ENCODE measurements at places on chromosomes 5 and 9.

GRCh38 chr9:86308687-86309086 lies 26.3 kb upstream of the ISCA1 start:
- no peak for DNase-seq

GRCh38 chr9:37412431-37413151 lies 9.9 kb upstream of the GRHPR start:
- DNase-seq: no peak

DNA sequence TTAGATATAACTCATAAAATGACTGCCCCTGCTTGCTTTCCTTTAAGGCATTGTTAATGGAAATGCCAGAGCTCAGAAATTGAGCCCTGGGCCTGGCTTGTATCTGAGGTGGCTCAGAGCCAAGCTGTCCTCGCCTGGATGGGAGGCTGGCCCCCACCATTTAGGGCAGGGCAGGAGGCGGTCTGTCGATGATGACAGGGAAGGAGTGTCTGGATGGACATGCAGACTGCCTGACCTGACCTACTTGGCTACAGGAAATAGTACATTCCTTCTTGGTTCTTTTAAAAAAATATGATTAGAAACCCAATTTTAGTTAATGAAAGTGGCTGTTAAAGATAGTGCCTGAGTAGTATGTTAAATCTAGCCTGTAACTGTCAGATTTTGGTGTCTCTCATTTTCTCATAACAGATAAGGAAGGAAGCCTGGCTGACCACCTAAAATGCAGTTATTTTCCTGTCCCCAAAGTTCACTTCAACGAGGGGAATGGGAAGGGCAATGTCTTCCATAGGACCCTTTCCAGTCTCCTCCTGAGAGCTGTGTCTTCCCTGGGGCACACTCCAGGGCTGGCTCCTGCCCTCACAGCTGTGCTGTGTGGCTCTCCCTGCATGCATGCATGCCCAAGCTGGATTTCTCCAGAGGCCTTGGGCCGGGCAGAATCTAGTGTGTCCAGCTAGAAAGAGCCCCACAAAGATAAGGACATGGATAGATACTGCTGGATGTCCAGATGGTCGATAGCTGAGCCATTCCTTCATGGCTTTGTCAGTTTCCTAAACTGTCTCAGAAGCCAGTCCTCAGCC lies 42.3 kb downstream of the MACROH2A1 start:
- no peak for DNase-seq

- no peak for DNase-seq
Observed at GRCh38 chr9:746661-747434, 94.6 kb upstream of the DMRT1 start.

DNA sequence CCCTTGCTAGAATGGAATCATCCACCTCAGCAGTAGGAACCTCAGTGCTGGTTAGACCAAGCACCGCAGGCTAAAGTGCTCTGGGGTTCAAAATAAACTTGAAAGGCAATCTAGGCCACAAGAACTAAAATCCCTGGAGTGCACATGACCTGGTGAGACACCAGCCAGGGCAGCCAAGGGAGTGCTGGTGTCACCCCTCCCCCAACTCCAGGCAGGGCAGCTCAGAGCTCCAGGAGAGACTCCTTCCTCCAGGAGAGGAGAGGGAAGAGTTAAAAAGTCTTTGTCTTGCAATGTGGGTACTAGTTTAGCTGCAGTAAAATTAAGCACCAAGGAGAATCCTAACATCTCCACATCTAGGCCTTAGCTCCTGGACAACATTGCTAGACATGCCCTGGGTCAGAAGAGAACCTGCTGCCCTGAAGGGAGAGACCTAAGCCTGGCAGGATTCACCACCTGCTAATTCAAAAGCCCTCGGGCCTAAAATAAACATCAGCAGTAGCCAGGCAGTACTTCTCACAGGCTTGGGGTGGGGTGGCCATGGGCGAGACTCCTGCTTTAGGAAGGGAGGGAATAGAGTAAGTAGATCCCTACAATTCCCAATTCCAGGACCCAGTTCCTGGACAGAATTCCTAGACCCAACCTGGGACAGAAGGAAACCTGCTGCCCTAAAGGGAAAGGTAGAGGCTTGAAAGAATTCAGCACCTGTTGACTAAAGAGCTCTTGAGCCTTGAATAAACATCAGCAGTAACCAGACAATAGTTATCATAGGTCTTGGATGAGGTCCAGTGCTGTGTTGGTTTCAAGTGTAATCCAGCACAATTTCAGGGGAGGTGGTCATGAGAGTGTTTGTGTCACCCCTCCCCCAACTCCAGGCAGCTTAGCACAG lies 25.8 kb downstream of the UGT3A2 start:
- DNase-seq: no peak

DNA sequence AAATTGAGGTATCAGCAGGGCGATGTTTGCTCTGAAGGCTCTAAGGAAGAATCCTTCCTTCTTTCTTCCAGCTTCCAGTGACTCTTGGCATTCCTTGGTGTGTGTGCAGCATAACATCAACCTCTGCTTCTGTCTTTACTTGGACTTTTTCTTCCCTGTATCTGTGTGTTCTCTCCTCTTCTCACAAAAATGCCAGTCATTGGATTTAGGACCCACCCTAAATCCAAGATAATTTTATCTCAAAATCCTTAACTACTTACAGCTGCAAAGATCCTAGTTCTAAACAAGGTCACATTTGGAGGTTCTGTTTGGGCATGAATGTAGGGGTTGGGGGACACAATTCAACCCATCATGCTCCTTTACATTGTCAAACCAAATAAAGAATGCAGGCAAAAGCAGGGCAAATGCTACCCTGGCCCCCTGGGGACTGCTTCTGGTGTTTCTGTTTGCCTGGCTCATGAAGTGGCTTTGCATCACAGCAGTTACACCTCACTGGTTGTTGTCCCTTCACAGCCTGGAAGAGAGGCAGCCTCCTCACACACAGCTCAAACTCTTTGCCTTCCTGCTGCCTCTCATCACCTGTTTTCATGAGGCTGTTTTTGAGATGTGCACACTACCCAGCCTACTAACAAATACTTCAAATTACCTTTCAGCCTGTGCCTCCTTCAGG lies 64.8 kb upstream of the PLCXD3 start:
- no peak for DNase-seq

DNA sequence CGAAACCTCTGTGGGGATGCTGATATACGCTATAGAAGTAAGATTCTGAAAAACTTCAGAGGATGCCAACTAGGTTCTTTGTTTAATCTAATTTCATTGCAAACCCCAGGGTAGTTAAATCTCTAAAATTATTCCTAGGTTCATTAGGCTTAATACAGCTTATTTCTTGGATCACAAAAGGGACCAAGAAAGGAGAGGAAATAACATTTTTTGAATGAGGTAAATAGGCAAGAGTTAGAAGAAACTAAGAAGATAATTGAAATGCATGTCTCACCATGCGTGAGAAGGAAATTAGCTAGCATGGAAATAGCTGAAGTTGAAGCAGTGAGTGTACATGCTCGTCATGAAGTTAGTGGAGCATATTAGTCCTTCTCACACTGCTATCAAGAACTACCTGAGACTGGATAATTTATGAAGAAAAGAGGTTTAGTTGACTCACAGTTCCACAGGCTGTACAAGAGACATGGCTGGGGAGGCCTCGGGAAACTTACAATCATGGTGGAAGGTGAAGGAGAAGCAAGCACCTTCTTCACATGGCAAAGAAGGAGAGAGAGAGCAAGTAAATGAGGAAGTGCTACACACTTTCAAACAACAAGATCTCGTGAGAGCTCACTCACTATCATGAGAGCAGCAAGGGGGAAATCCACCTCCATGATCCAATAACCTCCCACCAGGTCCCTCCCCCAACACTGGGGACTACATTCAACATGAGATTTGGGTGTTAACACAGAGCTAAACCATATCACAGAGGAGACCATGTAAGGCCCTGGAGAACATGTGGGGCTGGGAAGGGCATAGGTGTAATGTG lies 125.1 kb upstream of the OSMR start:
- no peak for DNase-seq

DNA sequence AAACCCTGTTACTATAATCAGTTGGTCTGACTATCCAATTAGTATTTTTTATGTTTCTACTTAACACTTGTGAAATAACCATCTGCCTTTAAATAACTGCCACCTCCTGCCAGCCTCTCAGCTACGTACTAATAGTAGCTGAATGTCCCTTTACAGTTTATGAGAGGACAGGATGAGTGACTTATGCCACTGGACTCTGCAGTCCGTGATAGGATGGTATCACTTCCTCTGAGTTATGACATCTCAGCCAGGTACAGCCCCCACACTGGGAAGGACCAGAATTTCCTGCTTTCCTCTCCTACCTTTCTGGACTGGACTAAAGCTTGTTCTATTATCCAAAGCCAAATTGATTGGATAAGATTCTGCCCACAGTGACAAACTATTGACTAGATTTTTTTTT lies 102.9 kb downstream of the ZFAND5 start:
- DNase-seq: no peak

GRCh38 chr5:68699966-68700365 lies 393.8 kb upstream of the SLC30A5 start:
- no peak for DNase-seq

- no peak for DNase-seq
Observed at GRCh38 chr5:4511996-4512656, 628.0 kb upstream of the ADAMTS16 start.

DNA sequence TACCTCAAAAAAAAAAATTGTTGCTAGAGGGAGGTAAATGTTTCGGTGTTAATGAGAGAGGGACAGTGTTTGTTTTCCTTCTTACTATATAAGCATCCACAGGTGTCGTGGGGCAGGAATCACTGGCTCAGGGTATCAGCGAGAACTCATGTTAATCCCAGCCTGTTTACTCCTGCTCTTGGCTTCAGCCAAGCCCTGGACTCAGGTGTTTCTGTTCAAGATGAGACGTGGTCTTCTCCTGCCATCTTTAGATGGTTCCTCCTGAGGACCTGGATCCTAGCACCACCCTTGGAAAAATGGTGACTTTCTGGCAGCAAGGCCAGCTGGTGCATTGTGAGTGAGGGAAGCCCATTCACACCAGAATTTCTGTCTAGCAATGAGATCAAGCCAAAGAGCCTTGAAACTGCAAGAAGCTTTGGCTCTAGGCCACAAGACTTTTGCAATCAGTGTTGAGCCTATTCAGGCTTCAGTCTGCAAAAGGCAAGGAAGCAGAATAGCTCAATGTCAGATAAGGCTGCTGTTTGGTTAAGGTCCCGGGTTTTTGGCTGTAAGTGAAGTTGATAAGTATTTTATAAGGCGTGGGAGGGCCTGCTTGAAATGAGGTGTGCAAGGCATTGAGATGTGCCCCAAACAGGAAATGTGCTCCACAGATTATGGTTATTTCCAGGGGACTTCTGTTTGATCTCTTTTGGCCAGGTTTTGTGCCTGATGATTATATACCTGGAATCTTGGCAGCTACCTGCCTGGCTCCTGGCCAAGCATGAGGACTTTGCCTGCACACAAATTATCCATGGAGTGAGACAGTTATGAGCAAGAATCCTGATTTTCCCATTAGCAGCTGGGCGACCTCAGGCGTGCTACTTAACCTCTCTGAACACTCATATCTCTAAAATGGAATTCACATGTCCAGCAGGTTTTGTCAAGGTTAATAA lies 99.8 kb downstream of the TENT4A start:
- peak; percentile 95 for DNase-seq

DNA sequence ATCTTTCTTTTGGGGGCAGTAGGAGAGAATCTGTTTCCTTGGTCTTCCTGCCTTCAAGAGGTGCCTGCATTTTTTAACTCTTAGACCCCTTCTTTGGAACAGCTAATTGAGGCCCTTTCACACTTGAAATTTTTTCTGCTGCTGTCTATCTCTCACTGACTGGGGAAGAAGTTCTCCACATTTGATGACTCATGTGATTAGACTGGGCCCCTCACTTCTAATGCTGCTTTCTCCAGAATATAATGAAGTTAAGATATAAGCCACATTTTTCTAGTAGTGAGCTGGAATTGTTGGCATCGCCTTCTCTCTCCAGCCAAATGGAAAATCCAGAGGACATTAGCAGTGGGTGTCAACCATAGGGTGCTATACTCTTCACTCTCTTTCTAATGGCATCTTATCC lies 12.4 kb downstream of the ZNF474 start:
- DNase-seq: no peak

- DNase-seq: no peak
Observed at GRCh38 chr9:110126986-110127864, 80.7 kb downstream of the C9orf152 start.

DNA sequence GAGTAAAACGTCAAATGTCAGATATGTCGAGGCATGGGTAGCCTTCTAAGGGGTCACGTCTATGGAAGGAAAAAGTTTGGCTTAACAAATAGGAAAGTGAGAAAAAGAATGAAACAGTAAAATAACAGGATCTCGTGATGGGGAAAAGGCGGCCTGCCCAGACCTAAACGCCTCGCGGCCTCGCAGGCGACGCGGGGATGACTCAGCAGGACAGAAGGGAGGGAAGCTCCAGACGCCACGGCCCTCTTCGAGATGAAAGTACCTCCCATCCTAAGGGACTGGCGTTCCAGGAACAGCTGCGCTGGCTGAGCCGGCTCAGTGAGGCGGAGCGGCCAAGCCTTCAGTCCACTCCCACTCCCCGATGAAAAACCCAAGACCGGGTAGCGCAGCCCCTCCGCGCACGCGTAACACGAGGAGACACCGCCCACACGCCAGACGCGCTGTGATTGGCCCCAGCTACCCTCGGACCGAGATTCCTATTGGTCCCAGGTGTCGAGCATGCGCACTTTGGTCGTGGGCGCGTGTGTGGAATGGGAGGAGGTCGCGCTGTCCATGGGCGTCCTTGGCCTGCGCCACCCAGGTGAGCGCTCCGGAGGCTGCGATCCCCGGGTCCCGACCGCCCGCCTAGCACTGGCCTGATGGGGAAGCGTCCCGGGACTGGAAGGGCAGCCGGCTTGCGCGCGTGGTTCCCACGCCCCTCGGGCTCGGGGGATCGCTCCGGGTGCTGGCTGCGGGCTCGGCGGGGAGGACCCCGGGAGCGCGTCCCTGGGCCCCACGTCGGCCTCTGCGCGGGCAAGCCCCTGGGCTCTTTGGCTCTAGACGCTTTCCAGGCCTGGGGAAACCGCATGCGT lies 588.5 kb downstream of the MTRR start:
- DNase-seq: peak; percentile 100

- DNase-seq: no peak
Observed at GRCh38 chr5:87182649-87183048, 85.0 kb upstream of the RASA1 start.

DNA sequence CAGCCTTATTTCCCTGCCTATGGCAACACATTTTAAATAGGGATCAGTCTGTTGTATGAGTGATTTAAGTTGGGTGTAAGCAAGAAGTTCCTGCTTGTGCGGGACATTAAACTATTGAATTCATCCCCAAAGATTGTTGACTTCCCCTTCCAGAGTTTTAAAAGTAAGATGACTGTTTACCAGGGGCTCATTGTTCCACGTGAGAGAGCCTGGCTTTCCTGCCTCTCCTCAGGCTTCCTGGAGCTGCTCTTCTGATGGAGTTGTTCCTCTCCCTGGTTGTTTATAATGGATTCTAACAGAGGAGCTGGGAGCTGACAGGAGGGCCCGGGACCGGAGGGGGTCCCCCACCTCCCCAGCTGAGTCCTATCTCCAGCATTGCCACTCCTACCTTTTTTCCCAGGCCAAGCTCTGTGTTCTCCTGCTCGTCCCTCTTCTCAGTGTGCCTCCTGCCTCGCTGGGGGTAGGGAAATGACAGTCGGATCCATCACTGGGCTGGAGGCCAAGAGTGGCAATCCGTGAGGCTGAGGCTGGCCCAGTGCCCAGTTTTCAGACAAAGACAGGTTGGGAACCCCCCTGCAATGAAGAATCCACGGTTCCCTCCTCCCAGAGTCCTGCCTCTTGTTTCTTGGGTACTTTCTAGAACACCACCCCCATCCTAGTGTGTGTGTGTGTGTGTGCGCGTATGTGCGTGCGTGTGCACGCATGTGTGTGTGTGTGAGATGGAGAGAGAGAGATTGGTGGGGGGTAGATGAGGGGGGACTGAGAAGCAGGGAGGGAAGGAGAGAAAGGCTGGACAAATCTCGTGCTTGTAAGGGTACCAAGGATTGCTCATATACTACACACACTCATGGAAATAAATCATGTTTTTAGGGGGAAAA lies 123.7 kb upstream of the NFIB start:
- peak; percentile 94 for DNase-seq

All from NCI-H2081 (cell line).